ENCODE measurements at places on chromosomes 5 and 9.

DNA sequence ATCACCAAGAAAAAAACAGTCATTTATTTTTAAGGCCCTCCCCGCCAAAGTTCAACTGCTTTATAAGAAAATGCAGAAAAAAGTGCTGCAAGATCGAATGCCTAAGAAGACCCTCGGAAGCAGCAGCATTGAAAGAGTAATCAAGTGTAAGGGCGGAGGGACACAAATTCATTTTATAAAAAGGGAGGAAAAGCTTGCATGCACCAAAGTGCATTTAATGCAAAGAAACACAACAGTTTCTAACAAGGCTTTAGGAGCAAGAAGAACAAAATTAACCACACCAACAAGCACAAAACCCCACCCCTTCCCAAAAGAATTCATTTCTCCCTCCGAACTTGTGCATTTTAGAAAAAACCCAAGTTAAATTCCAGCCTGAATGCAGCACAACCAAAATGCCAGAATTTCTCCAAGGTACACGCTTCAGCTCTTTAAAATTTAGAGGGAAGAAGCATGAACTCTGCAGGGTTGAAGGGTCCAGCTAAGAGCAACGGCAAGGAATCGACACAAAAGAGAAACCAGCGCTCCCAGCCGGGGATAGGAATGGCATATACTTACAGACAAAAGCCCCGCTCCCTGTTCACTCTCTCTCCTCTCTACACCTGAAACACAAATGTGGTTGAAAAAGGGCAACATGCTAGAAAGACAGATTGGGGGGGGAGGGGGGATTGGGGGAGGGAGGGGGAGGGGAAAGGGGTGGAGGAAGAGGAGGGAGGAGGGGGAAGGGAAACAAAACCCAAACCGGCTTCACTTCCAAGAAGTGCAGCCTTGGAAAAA, at the start of gene NREP:
TSS of gene NREP (minus strand) at position 614 of the 774 bp plus-strand sequence. CDS start 1,422 bp downstream, outside the sequence.
- H3K4me3 ChIP-seq, result peak within 1 kb of the TSS; percentile 82
- no peaks in the 10 kb centered on the region for H3K4me1 ChIP-seq
- H3K27me3 ChIP-seq, result no peaks in the 10 kb centered on the region
- H3K36me3 ChIP-seq, result no peaks in the 10 kb centered on the region

GRCh38 chr9:35705836-35706430, 16.2 kb upstream of the TPM2 start:
- no peaks in the 10 kb centered on the region for H3K4me1 ChIP-seq
- no peaks in the 10 kb centered on the region for H3K27me3 ChIP-seq
- peaks cover 10% of the 10 kb centered on the region for H3K36me3 ChIP-seq

DNA sequence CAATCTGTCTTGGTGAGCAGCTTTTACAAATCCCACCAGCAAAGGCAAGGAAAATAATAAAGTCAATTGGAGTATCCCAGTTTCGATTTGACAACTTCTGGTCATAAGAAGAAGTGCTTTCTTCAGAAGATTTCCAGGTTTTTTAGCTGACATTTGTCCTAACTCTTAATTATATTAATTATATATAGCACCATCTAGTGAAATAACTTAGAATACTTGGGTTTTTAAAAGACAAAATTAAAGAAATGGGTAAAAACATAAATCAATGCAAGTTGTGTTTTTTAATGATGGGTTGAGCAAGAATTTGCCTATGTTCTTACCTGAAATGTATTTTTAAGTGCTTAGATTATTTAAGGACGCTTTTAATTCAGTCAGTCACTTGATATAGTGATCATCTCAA, 421.8 kb downstream of the ACTL7B start:
- no peak overlapping the region for H3K4me3 ChIP-seq
- no peak for DNase-seq
- H3K27ac ChIP-seq, result no peak overlapping the region

GRCh38 chr5:167466992-167467391, 824.5 kb upstream of the WWC1 start:
- peaks cover 1% of the 10 kb centered on the region for H3K27me3 ChIP-seq
- H3K27ac ChIP-seq, result no peak overlapping the region
- no peak for DNase-seq
- no peak overlapping the region for H3K4me3 ChIP-seq

- DNase-seq, result no peak
- H3K4me1 ChIP-seq, result no peaks in the 10 kb centered on the region
- no peak overlapping the region for H3K27ac ChIP-seq
- no peaks in the 10 kb centered on the region for H3K27me3 ChIP-seq
Observed at GRCh38 chr9:87071473-87071872, 124.2 kb upstream of the GAS1 start.

DNA sequence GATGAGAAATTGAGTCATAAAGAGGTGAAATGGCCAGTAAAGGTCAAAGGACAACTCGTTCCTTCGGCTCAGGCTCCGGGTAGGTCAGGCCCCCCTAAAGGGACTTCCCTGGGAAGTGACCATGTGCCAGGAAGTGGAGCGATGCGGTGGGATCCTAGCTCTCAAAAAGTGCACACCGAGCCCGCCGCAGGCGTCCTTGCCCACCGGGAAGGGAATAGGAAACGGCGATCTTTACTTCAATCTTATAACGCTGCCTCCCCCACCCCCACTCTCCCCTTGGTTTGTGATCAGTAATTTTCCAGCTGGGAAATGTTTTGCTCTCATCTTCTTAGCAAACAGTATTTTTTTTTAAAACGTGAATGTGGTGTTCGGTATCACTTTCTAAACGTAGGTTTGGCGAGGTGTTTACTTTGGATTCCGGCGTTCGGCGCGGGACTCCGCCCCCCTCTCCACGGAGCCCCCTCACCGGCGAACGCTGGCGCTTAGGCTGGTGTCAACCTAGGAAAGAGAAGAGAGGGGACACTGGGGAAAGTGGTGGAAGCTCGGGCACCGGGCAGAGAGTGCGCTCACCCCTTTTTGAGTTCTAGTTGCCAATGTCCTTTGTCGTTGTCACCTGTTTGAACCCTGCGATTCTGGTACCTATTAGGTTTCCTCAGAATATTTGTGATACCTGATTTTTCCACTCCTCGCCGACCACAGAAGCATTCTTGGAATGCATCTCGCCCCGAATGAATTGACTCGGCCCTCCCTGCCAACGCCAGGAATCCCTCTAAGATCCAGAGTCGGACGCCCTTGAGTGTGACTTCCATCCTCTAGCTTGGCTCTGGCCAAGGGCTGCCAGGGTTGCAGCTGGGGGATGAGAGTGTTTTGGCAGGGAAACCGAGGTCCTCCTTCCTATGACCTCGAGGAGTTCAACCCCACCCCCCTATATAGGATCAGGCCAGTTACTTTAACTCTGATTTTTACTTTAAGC, 1.8 kb upstream of the KLF4 start:
- peak overlapping the region; percentile 1 for H3K27ac ChIP-seq
- H3K4me3 ChIP-seq, result no peak overlapping the region
- H3K27me3 ChIP-seq, result no peaks in the 10 kb centered on the region
- no peaks in the 10 kb centered on the region for H3K4me1 ChIP-seq

- H3K4me1 ChIP-seq, result no peaks in the 10 kb centered on the region
- H3K36me3 ChIP-seq, result no peaks in the 10 kb centered on the region
- no peak overlapping the region for H3K27ac ChIP-seq
- H3K4me3 ChIP-seq, result no peak overlapping the region
- DNase-seq, result no peak
- no peaks in the 10 kb centered on the region for H3K27me3 ChIP-seq
Observed at GRCh38 chr9:136584401-136584932, 38.6 kb upstream of the NOTCH1 start.

DNA sequence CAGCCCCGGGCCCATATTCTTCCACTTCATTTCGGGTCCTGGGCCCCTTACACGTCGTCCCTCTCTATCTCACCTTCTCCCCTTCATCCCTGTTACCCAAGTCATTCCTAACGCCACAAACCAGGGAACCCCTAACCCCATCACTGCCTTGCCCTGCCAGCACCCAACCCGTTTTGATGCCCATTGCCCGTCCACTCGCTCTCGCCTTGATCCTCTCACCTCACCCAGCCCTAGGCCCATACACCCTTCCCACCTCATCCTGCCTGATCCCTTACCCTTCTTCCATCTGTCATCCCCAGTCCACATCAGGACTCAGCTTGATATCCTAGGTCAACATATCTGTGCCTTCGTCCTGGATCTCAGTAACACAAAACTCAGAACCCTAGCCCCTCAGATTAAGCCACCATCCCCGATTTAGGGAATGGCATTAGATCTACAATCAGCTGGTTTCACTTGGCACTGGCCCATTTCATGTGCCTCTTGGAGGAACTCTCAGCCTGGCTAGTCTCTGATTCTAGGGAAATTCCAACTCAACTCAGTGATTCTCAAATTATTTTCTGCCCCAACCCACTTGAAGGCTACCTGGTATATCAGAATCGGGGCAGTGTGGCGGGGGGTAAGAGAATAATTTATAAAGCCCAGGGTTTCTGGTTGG, 489 bp downstream of the CHMP5 start:
- no peaks in the 10 kb centered on the region for H3K4me1 ChIP-seq
- H3K27me3 ChIP-seq, result no peaks in the 10 kb centered on the region
- H3K27ac ChIP-seq, result peak overlapping the region; percentile 85
- no peak for DNase-seq
- peak overlapping the region; percentile 61 for H3K4me3 ChIP-seq
- peaks cover 1% of the 10 kb centered on the region for H3K36me3 ChIP-seq

DNA sequence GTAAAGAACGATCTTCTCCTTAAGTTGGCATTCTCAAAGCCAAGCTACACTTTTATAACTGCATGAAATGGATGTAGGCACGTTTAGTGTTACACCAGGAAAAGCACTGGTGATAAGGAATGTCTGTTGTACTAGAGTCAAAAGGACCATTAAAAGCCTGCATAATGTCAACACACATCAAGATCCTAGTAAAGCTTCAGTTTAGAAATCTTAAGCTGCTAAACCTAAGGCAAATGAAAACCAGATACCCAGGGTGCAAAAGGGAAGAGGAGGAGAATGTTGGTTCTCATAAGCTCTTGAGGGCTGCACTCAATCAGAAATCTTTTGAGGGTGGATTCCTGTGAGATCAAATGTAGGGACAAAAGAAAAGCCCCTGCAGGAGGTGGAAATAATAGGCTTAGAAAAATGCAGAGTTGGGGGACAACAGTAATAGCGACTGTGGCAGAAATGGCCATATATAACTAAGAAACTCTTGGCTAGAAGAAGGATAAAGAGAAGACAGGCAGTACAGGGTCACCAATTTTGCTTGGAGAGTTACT, 148.2 kb downstream of the FBXL17 start:
- H3K4me1 ChIP-seq, result no peaks in the 10 kb centered on the region
- H3K27me3 ChIP-seq, result no peaks in the 10 kb centered on the region
- H3K4me3 ChIP-seq, result no peak overlapping the region
- H3K36me3 ChIP-seq, result no peaks in the 10 kb centered on the region

DNA sequence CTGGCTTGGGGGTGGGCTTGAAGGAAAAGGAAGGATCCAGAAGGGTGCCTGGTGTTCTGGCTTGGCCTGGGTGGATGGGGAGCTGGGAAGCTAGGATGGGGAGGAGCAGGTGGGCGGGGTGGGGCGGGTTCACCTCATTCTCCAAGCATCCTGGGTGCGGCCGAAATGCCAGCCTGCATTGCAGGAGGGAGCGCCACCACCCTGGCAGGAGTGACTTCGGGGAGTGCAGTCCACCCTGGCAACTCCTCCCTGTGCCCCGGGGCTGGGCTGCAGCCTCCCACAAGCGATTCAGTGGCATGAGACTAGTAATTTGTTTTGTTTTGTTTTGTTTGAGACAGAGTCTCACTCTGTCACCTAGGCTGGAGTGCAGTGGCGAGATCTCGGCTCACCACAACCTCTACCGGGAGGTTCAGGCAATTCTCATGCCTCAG, 5.5 kb downstream of the TTC16 start:
- H3K36me3 ChIP-seq, result no peaks in the 10 kb centered on the region
- no peak overlapping the region for H3K27ac ChIP-seq
- H3K4me1 ChIP-seq, result no peaks in the 10 kb centered on the region
- H3K27me3 ChIP-seq, result no peaks in the 10 kb centered on the region
- no peak overlapping the region for H3K4me3 ChIP-seq

GRCh38 chr5:96978812-96979449, 43.1 kb downstream of the LNPEP start:
- peaks cover 3% of the 10 kb centered on the region for H3K36me3 ChIP-seq
- DNase-seq, result no peak
- H3K4me3 ChIP-seq, result no peak overlapping the region
- H3K4me1 ChIP-seq, result no peaks in the 10 kb centered on the region
- H3K27me3 ChIP-seq, result no peaks in the 10 kb centered on the region

GRCh38 chr5:158246661-158247060, 387.7 kb upstream of the CLINT1 start:
- no peak overlapping the region for H3K27ac ChIP-seq
- no peak for DNase-seq
- H3K4me1 ChIP-seq, result no peaks in the 10 kb centered on the region
- H3K27me3 ChIP-seq, result no peaks in the 10 kb centered on the region
- no peaks in the 10 kb centered on the region for H3K36me3 ChIP-seq

DNA sequence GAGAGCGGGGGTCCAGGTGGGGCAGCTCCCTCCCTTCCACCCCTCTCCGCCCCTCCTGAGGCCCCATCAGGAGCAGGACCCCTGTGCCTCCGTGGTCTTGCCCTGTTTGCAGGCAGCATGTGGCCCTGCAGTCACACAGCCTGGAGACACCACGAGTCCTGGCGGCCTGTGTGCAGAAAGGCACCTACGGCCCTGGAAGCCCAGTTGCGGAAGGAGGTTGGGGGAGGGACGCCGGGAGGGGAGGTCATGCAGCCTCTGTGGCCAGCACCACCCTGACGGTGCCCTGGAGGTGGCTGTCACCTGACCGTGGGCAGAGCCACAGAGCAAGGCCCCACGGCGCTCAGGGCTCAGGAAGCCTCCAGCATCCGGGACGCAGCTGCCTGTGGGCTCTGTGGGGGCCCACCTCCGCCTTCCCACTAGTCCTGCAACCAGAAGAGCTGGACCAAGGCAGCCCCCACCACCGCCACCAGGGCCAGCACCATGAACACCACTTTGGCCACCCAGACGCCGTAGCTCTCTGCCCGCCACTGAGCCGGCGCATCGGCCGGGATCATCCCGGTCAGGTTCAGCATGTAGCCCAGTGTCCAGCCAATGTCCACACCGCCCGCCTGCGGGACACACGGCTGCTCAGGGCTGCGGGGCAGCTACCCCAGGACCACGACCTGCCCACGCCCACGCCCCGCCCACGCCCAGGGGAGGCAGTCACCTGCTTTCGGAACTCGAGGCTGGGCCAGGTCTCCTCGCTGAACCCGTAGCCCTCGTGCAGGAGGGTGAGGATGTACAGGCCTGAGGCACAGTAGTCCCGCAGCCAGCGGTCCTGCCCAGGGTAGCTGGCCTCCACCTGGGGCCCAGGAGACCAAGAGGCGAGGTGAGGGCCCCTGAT, 6.4 kb downstream of the ENTPD8 start:
- H3K4me1 ChIP-seq, result no peaks in the 10 kb centered on the region
- H3K27ac ChIP-seq, result no peak overlapping the region
- H3K36me3 ChIP-seq, result no peaks in the 10 kb centered on the region

GRCh38 chr9:31137176-31138160, 1247.0 kb upstream of the ACO1 start:
- no peaks in the 10 kb centered on the region for H3K27me3 ChIP-seq
- no peak overlapping the region for H3K4me3 ChIP-seq
- no peak overlapping the region for H3K27ac ChIP-seq
- no peaks in the 10 kb centered on the region for H3K4me1 ChIP-seq

DNA sequence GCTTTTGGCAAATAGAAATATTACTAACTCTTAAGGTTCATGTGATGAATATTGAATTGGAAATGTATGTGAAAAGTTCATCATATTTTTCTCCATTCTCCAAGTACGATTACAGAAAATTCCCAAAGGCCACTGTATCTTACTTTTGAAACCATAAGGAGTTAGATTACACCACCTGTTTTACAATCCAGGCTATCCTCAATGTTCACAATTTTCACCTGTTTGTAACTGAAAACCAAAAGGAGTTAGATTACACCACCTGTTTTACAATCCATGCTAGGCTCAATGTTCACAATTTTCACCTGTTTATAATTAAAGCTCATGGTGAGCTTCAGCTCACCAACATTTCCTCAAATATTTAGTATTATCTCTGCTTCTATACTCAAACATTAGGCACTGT, 188.0 kb downstream of the HCN1 start:
- no peaks in the 10 kb centered on the region for H3K4me1 ChIP-seq
- H3K36me3 ChIP-seq, result no peaks in the 10 kb centered on the region
- H3K4me3 ChIP-seq, result no peak overlapping the region
- no peaks in the 10 kb centered on the region for H3K27me3 ChIP-seq
- H3K27ac ChIP-seq, result no peak overlapping the region

Data from aorta (tissue), 5 donors.